Fibroblast of gingiva (primary cell): ENCODE measurements at places on chromosomes 2 and 18.

DNA sequence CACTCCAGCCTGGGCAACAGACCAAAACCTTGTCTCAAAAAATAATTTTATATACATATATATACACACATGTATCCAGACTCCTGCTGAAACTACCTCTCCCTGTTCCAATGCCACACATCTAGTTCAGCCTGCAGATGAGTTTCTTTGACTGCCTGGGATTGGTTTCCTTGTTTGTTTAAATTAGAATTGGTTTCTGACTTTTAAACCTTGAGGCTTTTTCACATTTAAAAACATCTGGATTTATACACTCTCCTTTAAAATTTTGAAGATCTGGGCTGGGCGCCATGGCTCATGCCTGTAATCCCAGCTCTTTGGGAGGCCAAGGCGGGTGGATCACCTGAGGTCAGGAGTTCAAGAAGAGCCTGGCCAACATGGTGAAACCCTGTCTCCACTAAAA, 21.8 kb upstream of the CXCR1 start:
- DNase-seq, result no peak

- DNase-seq, result no peak
These were observed 291.1 kb upstream of the SKOR2 start for GRCh38 chr18:47542551-47542950.

GRCh38 chr2:83747141-83747540, 711.9 kb downstream of the SUCLG1 start:
- DNase-seq, result no peak

DNA sequence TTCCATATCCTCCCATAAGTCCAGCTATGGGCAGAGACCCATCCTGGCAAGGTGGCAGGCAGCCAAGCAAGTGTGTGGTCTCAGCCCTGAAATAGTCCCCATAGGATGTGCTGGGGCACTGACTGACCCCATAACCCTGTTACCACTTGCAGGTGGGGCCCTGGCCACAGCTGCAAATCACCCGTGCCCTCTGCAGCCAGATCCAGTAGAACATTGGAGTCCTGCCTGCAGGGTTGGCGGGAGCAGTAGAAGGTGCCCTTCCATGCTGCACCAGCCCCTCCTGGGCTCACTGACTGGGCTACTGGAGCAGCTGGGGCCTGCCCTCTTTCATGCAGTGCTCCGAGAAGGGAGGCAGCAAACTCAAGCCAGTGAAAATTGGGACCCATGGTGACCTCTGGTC, 112.6 kb upstream of the MCFD2 start:
- DNase-seq, result no peak

- no peak for DNase-seq
These were observed 60.3 kb upstream of the CREB1 start for GRCh38 chr2:207469451-207469850.

- peak; percentile 64 for DNase-seq
These were observed 16.4 kb upstream of the HNMT start for GRCh38 chr2:137947728-137948336.

GRCh38 chr2:114580691-114581090, 138.2 kb downstream of the DPP10 start:
- no peak for DNase-seq

GRCh38 chr18:12041561-12041960, 52.1 kb upstream of the ANKRD62 start:
- DNase-seq, result peak; percentile 81

GRCh38 chr2:17166506-17166905, 351.7 kb downstream of the RAD51AP2 start:
- no peak for DNase-seq

GRCh38 chr2:86223140-86223926, 24.1 kb downstream of the MRPL35 start:
- peak; percentile 33 for DNase-seq

DNA sequence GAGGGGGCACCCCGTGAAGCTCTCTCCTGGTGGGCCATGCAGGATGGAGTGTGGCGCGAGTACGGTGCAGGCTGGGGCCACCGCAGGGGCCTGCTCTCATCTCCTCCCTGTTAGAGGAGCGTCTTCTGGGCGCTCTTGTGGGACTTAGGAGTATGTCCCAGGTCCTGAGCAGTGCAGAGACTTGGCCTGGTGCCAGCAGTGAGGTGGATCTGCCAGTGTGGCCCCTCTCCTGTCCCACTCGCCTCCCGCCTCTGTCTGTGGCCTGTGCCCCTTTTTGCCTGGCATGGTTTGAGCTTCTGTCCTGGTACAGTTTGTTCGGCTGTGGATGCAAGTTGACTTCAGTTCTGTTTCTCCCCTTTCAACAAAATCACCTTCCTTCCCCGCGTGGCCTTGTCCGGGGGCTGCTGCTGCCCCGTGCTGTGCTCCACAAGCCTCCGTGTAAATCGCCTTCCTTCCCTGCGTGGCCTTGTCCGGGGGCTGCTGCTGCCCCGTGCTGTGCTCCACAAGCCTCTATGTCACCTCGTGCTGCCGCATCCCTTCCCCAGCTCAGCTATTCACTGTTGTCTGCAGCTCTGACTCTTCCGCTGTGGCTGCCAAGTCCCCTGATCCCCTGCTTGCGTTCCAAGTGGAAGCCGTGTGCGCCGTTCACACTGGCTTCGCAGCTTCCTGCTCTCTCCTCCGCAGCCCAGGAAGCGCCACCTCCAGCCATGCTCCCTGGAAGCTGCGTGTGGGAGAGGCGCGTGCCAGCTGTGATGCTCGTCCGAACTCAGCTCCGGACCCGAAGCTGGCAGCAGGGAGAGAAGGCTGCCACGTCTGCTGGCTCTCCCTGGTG, 13.7 kb downstream of the LDLRAD4 start:
- DNase-seq, result no peak

DNA sequence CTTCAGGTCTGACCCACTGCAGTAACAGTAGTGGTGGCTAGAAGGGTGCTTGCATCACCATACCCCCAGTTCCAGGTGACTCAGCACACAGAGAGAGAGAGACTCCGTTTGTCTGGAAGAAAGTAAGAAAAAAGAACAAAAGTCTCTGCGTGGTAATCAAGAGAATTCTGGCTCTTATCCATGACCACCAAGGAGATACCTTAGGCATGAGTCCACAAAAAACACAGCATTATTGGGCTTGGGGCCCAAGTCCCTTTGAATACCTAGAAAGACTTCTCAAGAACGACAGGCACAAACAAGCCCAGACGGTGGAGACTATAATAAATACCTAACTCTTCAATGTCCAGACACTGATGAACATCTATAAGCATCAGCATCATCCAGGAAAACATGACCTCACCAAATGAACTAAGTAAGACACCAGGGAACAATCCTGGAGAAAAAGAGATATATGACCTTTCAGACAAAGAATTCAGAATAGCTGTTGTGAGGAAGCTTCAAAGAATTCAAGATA, 21.7 kb upstream of the BAZ2B start:
- DNase-seq, result peak; percentile 16

DNA sequence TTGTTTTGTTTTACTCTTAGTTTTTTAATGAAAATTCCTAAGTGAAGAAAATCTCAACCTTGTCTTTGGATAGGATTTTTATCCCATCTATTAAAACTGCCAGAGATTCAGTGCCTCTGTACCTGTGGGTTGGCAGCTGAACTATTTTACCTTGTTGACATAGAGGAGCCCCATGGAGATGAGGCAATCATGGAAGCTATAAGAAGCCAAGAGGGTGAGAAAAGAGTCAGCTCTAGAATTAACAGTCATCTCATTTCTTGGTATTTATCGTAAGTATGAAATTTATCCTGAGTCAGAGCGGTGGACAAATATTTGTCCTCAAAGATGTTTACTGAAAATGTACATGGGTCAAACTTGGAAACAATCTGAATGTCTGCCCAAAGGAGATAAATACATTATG, 35.8 kb upstream of the PGAP1 start:
- DNase-seq, result no peak

GRCh38 chr2:234512884-234513669, 16.2 kb upstream of the ARL4C start:
- DNase-seq, result no peak

DNA sequence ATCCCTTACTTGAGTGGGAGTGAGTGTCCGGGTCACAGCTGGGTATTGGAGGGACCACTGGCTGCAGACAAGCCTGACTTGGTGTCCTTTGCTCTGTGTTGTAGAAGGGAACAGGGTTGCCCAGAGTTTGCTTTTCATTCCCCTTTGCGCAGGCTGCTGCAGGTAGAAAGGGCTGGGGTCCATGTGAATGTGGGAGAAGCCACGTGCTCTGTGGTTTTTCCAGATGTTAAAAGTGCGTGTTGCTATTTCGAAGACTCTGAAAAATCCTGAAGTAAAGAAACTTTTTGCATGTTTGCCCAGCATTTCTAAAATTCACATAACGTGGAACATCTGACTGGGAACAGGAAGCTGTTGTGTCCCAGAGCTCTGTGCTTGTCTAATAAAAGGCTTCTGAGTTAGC, 28.8 kb downstream of the GLI2 start:
- DNase-seq, result no peak

- DNase-seq, result no peak
These were observed 508.9 kb upstream of the POU3F3 start for GRCh38 chr2:104344985-104345384.

GRCh38 chr18:148841-149240, 9.5 kb upstream of the USP14 start:
- no peak for DNase-seq

GRCh38 chr2:145339646-145340045, 819.7 kb upstream of the ZEB2 start:
- DNase-seq, result peak; percentile 39

- no peak for DNase-seq
These were observed 176.3 kb upstream of the FOSL2 start for GRCh38 chr2:28216331-28216730.

- no peak for DNase-seq
These were observed 24.7 kb upstream of the CEP68 start for GRCh38 chr2:65031341-65032018.

DNA sequence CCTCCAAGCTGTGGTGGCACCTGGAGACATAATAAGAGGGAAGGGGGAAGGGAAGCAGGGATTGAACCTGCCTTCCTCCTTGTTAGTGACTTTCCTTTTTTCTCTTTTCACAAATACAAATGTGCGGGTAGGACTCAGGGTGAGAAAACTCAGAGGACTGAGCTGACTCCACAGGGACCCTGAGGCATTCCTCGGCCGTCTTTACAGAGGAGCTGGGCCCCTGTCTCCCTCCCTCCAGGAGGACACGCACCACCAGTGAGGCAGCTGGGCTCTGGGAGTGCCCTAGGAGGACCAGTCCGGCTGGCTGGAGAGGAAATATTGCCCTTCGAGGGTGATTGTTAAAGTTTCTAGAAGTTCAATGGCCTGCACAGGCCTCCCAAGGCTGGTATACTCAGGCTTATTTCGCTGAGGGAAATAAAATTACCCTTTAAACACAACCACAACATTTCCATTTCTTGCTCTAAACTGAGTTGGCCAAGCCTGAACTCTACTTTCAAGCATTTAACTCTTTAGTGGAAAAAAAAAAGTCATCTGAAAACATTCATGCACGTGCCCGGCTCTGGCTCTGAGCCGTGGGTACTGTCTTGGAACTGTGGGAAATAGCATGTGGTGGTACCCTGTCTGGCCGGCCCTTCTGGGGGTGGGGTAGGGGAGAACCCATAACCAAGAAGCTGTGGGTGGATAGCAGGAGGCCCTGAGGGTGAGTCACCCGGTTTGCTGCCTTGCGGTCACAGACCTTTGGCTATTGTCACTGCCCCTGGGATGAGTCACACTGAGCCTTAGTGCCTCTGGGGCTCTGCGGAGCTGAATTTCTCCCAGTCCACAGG, 116.0 kb downstream of the COPS8 start:
- DNase-seq, result peak; percentile 89

GRCh38 chr18:53795061-53795460, 429.4 kb downstream of the MBD2 start:
- peak; percentile 52 for DNase-seq

DNA sequence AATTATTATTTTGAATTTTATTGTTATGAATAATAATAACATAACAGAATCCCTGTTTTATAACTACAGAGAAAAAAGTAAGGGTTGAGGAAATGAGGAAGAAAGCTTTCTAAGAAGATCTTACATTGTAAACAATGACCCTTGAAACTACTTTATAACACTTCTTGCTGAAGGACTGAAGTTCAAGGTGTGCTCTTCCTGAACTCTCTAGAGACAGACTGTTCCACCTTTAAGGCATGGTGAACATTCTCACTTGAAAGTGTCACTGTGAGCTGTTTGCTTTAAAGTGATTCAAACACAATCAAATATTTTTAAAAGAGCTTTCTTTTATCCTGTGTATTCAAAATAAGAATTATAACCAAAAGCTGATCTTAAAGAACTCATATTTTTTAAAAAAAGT, 131.5 kb downstream of the DNAH7 start:
- no peak for DNase-seq

DNA sequence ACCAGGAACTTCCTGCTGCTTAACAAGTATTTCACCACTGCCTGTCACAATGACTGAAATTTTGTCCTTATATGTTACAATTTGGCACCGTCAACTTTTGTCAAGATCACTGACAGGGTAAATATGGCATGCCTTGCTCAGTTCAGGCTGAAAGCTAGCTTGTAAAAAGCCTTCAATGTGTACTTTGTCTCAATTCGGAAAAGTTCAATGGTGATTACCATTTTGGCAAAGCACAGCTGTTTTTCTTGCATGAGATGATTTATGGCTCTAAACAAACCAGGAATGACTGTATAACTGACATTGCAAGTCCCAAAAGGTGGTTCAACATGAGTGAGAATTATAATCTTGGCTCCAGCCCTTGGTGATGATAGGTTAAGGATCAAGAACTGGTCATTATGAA, 1255.2 kb downstream of the CNTNAP5 start:
- DNase-seq, result no peak

GRCh38 chr2:152236191-152236925, 60.8 kb upstream of the STAM2 start:
- DNase-seq, result no peak

DNA sequence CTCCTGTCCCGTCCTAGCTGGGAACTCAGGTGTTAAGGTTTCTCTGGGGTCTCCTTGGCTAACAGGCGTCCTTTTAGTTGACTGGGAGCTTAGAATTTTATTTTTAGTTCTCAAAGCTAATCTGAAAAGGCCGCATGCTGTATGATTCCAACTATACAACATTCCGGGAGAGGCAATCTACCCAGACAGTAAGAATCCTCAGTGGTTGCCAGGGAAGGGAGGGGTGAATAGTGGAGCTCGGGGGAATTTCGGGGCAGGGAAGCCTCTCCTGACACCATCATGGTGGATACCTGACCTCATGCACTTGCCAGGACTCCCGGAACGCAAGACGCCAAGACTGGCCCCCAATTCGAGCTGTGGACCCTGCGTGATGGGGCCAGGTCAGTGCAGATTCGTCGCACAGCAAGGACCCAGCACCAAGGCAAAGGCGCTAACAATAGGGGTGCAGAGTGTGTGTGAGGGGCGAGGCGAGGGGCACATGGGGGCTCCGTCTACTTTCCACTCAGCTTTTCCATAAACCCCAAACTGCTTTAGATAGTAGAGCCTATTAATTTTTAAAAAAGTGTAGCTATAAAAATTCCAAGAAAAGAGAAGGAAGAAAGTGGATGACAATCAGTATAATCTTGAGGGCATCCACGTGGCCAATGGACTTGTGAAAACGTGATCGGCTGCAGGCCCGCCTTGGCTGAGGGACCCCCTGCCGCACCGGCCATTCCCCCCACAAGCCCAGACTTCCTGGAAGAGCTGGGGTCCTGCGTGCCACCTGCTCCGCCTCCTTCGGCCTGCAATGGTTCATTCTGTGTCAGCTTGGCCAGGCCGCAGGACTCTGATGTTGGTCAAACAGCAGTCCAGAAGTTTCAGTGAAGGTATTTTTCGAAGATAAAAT, 17.3 kb downstream of the PDCD1 start:
- DNase-seq, result no peak
